ENCODE measurements at places on chromosomes 7 and 10. TPM values are rescaled to one million over a fixed set of nuclear protein-coding genes. Genes with fewer than 3 reads are reported as not detected.

DNA sequence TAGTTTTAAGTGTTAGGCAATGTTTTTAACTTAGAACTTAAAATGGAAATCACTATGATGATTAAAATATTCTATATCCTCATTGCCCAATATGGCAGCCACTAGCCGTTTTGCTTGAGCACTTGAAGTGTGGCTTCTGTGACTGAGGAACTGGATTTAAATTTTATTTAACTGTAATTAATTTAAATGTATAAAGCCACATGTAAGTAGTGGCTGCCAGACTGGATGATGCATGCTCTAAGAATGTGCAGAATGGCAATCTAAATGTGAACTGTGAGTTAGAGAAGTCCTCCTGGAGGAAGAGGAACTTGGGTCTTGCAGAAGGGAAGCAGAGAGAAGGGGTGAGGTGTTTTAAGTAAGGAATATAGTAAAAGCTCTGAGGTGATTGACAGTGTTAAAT lies 451.4 kb downstream of the SUGCT start:
- DNase-seq, result no peak

DNA sequence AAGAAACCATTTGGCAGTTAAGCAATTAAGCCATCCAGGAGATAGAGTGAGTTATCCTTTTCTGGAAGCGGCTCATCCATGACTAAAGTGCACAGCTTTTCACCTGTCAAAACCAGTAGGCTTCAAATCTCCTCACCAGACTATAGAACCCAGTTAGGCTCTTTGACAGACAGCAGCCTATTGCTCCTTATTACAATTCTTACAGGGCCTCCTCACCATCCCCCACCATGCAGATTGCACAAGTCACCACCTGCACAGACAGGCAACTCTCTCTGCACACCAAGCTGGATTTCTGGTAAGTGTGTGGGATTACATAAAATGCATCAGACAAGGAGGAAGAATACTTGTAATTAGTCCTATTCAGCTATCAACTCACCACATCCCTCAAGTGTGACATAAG lies 301.6 kb downstream of the SNX13 start:
- no peak for DNase-seq

DNA sequence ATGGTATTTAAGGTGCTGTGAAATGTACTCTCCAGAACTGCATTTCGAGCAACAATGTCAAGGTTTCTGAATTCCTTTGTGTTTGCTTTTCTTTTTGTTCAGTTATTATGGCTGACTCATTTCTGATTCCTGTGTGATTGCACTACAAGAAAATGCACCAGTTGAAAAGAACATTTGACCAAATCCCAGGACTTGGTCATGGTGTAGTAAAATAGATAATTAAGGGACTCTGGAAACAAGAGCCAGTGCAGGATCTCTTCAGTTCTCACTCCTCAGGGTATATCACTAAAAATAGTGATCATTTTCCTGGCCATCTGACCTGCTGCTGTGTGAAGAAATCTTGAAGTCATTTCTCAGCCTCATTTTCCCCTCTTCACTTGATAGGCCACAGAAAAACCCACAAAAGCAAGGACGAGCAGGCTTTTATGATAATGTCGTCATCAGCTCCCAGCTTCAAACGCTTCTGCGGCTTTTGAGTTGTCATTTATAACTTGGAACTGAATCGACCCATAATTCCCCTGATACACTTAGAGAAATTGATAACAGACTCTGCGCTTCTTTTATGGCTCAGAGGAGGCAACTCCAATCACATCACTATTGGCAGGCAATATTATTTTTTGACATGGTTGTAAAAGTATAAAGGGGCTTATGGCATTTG lies 274.7 kb downstream of the HDAC9 start:
- no peak for DNase-seq

DNA sequence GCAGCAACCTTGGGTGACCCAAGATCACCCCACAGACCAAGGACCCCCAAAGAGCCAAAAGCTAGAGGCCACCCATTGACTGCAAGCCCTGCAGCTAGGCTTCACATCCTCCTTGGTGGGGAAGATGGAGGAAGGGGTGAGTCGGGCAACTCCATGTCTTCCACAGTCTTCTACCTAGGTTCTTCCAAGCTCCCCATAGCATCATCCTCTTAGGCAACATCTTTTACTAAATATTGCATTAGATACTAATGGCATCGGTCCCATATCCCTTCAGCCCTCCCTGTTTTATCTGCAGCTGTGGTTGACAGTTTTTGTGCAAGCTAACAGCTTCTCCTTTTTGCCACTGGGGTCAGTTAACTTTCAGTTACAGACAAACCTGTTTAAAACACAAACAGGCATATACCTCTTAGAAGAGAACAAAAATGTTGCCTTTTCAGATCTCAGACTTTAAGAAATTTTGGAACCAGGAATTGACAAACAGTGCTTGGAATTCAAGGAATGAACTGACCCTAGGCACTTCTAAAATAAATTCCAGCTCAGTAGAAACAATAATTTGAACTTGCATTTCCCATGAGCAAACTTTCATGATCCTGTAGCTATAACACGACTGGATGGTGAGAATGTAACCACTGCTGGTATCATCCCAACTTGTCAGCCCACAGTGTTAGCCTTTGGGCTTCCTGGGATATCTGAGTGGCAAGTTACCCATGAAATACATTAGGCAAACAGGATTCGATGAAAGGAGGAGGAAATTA lies 33.9 kb upstream of the MSMB start:
- DNase-seq, result peak; percentile 68

DNA sequence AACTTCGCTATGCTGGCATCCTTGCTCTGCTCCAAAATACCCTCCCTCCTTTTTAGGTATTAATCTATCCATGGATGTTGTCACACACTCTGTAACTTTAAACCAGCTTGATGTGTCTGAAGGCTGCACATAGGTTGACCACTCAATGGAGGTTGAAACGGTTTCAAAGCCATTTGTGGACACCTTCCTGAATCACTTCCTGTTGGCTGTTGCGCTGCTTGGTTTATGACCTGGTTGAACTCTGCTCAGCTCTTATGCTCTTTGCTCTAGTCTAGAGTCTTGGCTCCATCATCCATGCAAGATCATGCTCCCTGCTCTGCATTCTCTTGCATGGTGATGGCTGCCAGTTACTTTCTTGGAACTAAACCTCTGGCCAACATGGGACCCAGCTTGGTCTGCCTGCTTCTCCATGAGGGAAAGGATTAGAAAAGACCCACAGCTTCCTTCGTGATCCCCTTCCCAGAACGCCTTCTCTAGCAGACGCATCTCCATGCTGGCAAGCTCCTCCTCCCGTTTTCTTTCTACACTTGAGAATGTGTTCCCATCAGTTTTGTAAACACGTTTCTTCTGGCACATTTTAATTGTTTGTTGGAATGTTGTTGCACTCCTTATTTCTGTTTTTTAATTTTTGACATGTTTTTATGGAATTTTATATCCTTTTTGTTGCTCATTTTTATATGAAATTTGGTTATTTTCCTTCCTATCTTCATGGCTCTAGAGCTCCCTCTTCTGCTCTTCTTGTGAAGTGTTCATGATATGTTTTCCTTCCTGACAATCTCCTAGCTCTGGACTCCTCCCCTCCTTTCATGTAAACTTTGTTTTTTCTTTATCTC lies 149.8 kb downstream of the XPNPEP1 start:
- peak; percentile 3 for DNase-seq

- no peak for DNase-seq
These were observed 32.3 kb downstream of the PITRM1 start for GRCh38 chr10:3140280-3140679.

- no peak for DNase-seq
These were observed 39.6 kb downstream of the DYNC1I1 start for GRCh38 chr7:95811846-95812445.

DNA sequence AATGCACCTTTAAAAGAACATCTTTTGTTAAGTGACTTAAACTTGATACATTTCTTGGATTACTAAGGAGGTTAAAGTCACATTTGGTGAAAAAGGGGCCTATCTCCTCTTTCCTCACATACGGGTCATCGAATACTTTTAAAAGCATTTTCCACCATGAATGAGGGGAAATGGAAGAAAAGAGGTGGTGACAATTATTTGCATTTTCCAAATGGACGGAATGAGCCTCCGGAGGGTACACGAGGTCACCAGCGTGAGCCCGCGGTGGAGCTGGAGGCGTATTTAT lies 1.0 kb upstream of the BMPR1A start:
- no peak for DNase-seq

DNA sequence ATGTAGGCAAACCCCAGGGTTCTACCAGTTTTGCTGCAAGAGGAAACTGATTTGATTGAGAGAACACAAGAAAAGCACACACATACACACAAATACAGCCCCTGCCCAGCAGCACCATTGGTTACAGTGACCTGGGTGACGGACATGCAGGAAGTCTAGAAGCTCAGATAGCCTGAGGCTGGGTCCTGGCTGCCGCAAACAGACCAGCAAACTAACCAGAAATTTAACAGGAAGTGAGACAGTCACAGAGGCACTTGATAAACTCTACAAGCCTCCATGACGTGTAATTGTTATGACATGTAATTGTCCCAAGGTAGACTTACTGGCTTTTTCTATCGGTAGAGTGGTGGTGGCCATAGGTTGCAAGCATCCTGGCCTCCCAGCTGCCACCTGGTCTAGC lies 58.9 kb downstream of the PRKAR2B start:
- DNase-seq, result peak; percentile 88

DNA sequence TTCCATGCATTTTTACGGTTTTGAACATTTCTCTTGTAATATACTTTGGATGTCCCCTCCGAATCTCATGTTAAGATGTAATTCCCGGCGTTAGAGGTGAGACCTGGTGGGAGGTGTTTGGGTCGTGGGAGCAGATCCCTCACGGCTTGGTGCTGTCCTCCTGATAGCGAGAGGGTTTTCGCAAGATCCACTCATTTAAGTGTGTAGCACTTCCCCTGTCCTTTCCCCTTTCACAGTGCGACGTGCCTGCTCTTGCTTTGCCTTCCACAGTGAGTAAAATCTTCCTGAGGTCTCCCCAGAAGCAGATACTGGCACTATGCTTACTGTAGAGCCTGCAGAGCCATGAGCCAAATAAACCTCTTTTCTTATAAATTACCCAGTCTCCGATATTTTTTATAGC lies 6.6 kb downstream of the GPR141 start:
- DNase-seq, result no peak

DNA sequence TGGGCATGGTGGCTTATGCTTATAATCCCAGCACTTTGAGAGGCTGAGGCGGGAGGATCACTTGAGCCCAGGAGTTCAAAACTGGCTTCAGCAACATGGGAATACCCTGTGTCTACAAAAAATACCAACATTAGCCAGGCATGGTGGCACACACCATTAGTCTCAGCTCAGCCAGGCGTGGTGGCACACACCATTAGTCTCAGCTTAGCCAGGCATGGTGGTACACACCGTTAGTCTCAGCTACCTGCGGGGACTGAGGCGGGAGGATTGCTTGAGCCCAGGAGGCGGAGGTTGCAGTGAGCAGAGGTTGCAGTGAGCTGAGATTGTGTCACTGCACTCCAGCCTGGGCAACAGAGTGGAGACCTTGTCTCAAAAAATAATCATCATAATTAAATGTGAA lies 9.0 kb downstream of the LRRC27 start:
- DNase-seq, result no peak

GRCh38 chr10:90175161-90175681 lies 473.8 kb downstream of the KIF20B start:
- no peak for DNase-seq

DNA sequence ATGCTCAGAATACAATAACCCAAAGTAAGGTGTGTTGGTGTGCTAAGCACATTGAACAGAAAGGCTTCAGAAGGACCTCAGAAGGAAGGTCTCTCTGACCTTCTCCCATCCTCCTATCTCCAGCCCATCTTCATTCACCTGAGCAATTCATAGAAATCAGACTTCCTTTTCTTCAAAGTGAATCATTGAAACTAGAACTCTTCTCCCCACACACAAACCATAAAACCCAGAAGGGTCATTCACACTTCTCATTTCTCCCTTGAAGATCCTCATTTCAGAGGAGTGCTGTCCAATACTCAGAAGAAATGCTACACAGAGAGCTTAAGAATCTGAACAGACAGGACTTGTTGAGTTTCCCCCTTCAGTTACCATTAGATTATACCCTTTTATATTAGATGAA lies 89.5 kb downstream of the VWDE start:
- DNase-seq, result no peak

GRCh38 chr7:38223306-38223705 lies 45.3 kb downstream of the STARD3NL start:
- no peak for DNase-seq

- peak; percentile 55 for DNase-seq
These were observed 85.1 kb upstream of the LANCL2 start for GRCh38 chr7:55280031-55280454.

- DNase-seq, result peak; percentile 46
These were observed 173.6 kb upstream of the IMMP2L start for GRCh38 chr7:111735661-111736551.

DNA sequence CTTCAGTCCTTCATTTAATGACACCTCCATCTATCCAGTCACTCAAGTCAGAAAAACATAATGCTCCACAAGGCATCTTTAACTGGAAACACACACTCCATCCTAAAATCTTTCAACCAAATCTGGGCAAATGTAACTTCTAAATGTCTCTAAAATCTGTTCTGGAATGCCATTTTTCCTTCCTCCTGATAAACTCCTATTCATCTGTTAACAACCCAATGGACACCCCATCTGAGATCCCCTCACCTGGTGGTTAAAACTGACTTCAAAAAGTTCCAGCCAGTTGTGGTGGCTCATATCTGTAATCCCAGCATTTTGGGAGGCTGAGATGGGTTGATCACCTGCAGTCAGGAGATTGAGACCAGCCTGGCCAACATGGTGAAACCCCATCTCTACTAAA lies 78.7 kb downstream of the ARHGAP21 start:
- DNase-seq, result no peak

GRCh38 chr7:106069471-106070200 lies 42.5 kb downstream of the SYPL1 start:
- DNase-seq, result no peak

DNA sequence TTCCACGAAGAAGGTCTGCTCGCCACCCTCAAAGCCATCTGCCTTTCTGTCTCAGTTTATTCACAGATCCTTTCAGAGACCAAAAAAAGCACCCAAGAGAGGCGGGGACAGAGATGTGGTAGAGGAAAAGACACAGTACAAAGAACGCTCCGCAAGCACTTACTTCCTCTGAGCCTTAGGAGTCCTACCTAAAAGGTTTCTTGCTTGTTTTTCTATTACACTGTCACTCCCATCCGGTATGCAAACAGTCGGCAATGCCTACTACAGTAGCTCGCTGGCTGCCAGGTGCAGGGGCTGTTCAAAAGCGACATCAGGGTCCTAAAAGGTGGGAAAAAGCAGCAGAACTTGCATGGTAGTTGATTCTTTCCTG lies 816 bp downstream of the TECPR1 start:
- DNase-seq, result peak; percentile 28

The SPDYE5 gene
- total RNA-seq, result under 0.01 TPM

The MYL10 gene
- total RNA-seq, result not detected

The DNAAF5 gene
- 46.0 TPM for total RNA-seq

The HTR5A gene
- total RNA-seq, result under 0.01 TPM

The HIPK2 gene
- 15.6 TPM for total RNA-seq

The AKR1C4 gene
- not detected for total RNA-seq

The LIPN gene
- not detected for total RNA-seq

The CRPPA gene
- 2.7 TPM for total RNA-seq

The FGFBP3 gene
- 1.3 TPM for total RNA-seq

The ADRA2A gene
- 6.5 TPM for total RNA-seq

The GRM3 gene
- total RNA-seq, result not detected

The C10orf62 gene
- total RNA-seq, result not detected
